ENCODE measurements at places on chromosomes 6 and 20.

DNA sequence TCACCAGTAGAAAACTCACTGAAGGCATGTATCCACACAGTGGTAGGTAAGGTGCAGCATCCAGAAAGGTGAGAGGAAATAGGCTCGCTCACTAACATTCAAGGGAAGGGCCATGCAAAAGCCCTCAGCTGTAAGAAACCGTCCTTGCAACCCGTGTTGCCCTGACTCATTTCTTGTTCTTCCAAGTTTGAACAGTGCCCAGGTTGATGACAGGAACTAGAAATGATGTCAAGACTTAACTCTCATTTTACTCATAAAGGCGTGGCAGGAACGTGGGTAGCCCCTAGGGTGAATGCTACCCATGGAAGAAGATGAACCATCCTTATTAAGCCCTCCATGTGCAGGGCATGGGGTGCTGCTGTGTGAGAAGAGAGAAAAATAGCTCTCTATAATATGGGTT lies 187.6 kb downstream of the CD83 start:
- DNase-seq, result no peak

GRCh38 chr20:60313614-60314013 lies 355.4 kb downstream of the CDH26 start:
- DNase-seq, result no peak

GRCh38 chr6:167898673-167899311 lies 72.1 kb downstream of the AFDN start:
- DNase-seq, result peak; percentile 67

DNA sequence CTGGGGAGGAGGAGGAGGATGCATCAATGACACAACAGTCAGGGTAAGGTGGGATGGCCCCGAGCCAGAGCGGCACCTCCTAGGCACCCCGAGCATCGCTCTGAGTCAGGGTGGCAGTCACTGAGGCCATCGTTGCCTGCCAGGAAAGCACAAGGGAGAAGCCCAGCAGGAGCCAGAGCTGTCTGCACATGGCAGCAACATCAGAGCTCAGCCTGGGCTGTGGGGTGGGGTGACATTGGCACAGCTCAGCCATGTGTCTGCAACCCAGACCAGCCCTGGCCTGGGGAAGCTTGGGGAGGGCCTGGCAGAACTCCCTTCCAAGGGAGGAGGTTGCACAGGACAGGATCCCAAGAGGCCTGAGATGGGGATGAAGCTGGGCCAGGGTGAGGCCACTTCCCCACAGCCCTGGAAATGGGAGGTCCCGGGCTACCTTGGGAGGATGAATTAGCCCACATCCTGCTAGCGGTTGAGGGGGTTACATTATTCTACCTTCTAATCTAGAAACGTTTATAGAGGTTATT lies 255.6 kb downstream of the MAFB start:
- DNase-seq, result no peak

- no peak for DNase-seq
Measured at GRCh38 chr20:7893014-7893730, 47.1 kb downstream of the HAO1 start.

DNA sequence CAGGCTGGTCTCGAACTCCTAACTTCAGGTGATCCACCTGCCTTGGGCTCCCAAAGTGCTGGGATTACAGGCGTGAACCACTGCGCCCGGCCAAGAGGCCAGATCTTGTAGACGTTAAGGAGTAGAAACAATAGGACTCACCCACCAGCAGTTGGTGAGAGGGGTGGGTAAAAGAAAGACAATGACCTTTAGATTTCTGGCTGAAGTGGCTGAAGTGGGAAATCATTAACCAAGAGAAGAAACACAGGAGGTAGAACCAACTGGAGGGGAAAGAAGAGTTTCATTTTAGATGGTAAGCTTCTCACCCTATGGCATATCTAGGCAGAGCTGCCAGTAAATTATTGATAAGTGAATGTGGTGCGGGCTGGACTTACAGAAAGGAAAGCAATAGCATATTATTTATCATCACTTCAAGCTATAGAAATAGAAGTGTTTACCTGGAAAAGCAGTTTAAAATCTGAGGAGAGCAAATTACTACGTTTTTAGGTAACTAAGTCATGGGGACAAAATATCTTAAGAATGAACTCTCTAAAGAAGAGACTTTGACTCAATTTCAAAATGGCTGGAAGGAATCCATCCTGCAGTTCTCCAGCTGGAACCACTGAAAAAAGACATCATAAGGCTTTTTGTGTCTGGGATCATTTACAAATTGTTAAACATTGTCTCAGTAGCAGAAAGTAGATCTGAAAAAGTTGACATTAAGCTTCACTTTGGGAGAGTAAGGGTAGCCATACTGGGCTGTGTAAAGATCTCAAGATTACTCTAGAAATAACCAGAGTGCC lies 109.6 kb downstream of the ALDH8A1 start:
- DNase-seq, result no peak

Data from NCI-H1105 treated with DMSO at 0.1 percent for 48 hours (cell line).